ENCODE measurements at places on chromosomes 7 and 10.

- no peak for DNase-seq
Observed at GRCh38 chr7:103718482-103719061, 270.9 kb downstream of the RELN start.

DNA sequence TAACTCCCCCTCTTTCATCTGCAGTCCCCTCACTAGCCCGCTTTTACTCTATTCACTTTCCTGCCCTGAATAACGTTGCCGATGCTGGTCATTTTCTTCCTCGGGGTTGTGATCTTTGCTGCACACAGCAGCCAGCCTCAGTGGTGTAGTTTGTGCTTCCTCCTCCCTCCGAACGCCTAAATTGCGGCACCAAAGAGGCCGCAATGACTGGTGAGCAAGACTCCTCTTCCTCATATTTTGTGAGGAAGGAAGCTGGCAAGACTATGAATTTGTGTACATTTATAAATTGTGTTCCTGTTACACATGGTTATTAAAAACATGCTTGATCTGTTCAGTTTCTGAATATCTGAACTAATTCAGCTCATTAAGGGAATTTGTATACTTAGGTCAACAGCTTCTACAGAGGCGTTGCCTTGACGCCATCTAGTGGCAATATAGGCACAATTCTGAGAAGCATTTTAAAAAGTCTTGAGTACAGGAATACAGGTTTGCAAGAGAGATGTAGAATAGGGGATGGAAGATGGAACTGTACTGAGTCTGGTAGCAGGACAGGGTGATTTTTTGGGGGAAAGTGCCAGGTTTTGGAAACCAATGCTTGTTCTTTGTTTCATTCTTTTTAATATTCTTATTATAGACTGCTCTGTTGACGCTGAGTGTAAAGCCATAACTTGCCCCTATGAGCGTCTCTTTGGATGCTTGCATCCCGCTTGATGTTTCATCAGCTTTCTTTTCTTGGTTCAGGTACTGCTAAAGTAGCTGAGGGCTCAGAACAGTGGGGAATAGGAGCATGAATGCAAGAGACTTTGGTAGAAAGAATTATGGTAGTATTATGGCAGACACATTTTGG lies 4.1 kb upstream of the TAS2R5 start:
- peak; percentile 6 for DNase-seq

- DNase-seq, result no peak
Observed at GRCh38 chr7:21942955-21943354, 2.7 kb downstream of the CDCA7L start.

- DNase-seq, result no peak
Observed at GRCh38 chr7:44973610-44974401, 5.0 kb downstream of the MYO1G start.

GRCh38 chr10:48503293-48503911 lies 101.5 kb downstream of the ARHGAP22 start:
- DNase-seq, result no peak

GRCh38 chr10:90222372-90222771 lies 521.0 kb downstream of the KIF20B start:
- DNase-seq, result no peak

DNA sequence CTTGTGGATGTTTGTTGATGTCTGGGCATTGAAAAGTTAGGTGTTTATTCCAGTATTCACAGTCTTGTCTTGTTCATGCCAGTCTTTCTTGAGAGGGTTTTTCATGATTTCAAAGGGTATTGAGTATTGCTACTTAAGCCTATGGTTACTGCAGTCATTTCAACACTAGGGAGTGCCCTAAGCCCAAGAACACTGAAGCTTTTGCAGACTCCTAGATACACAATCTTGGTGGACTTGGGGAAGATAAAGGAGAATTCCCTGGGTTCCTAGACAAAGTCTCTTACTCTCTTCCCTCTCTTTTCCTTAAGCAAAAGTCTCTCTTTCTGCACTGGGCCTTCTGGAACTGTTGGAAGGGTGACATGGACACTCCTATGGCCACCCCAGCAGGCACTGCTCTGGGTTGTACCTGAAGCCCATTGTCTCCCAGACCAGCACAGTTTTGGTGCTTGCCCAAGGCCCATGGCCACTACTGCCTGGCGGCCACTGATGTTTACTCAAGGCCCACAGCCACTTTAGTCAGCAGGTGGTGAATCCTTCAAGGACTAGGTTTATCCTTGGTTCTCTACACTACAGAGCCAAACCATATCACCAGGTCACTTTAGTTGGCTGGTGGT lies 24.9 kb downstream of the SAMD9 start:
- no peak for DNase-seq

GRCh38 chr7:111678281-111678680 lies 116.0 kb upstream of the IMMP2L start:
- no peak for DNase-seq

GRCh38 chr10:132710746-132711612 lies 75.0 kb downstream of the NKX6-2 start:
- no peak for DNase-seq

GRCh38 chr10:60454336-60454735 lies 64.7 kb upstream of the ANK3 start:
- no peak for DNase-seq

DNA sequence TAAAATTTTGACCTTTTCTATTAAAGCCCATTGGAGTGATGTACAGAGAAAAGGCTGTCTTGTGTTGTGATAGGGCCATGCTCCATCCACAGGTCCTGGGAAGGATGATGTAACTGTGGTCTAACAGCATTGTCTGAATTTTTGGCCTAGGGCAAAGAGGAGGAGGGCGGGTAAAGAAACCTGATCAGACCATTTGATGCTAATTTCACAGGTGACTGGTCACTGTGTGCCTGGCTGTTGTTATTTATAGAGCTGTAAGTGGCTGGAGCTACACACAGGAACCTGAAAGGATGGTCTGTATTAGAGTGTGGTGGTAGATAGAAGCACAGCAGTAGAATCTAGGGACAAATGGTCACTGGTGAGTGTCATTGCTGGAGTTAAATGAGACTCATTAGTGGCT lies 182.1 kb downstream of the AUTS2 start:
- no peak for DNase-seq

- DNase-seq, result no peak
Observed at GRCh38 chr10:11024596-11024995, 6.9 kb downstream of the CELF2 start.

DNA sequence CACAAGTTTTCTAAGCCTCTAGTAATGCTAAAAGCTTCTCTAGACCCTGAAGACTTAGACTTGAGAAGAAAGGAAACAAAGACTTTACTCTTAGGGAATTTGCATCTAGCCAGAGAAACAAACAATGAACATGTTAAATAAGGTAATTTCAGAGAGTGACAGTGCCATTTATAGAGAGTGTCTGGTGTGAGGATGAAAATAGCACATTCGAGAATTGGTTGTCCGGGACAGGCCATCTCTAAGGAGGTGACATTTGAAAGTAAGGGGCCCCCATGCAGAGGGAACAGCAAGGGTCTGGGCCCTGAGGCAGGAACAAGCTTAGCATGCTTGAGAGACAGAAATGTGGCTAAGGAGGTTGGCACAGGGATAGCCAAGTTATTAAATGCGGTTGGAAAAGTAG lies 48.1 kb downstream of the ADAM22 start:
- no peak for DNase-seq

DNA sequence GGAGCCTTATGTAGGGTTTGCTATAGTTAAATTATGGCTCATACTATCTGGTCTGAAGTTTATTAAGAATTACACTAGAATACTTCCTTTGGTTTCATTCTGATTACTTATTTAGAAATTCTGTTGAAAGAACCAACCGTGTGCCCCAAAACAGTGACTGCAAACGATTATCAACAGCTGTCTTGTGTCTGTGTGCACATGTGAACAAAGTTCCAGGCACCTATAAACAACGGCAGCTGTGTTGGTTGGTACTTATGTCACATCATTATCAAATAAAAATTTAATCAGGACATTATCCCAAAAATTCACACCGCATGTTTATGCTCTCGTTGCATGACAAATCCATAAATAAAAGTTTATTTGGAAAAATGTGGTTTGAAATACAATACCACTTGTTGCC lies 80.6 kb downstream of the USP6NL start:
- no peak for DNase-seq

GRCh38 chr10:120517196-120517595 lies 60.2 kb downstream of the PLPP4 start:
- DNase-seq, result no peak

- no peak for DNase-seq
Observed at GRCh38 chr7:1397491-1398327, 61.6 kb downstream of the MICALL2 start.

GRCh38 chr7:71009636-71010035 lies 122.3 kb upstream of the GALNT17 start:
- no peak for DNase-seq

DNA sequence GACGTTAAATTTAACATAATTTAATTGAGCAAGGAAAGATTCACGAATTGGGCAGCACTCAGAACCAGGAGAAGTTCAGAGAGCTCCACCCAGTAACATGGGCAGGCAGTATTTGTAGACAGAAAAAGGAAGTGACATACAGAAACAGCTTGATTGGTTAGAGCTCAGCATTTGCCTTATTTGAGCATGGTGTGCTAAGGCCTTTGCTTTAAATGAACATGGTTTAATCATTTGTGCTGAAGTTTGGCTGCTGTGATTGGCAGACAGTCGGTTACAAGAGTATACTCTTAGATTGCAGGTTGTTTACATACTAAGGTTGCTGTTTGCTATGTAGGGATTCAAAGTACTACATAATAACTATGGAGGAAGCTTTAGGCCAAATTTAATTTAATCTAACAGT lies 199.2 kb downstream of the MALRD1 start:
- no peak for DNase-seq

GRCh38 chr10:7485244-7485556 lies 74.4 kb upstream of the SFMBT2 start:
- DNase-seq, result no peak

DNA sequence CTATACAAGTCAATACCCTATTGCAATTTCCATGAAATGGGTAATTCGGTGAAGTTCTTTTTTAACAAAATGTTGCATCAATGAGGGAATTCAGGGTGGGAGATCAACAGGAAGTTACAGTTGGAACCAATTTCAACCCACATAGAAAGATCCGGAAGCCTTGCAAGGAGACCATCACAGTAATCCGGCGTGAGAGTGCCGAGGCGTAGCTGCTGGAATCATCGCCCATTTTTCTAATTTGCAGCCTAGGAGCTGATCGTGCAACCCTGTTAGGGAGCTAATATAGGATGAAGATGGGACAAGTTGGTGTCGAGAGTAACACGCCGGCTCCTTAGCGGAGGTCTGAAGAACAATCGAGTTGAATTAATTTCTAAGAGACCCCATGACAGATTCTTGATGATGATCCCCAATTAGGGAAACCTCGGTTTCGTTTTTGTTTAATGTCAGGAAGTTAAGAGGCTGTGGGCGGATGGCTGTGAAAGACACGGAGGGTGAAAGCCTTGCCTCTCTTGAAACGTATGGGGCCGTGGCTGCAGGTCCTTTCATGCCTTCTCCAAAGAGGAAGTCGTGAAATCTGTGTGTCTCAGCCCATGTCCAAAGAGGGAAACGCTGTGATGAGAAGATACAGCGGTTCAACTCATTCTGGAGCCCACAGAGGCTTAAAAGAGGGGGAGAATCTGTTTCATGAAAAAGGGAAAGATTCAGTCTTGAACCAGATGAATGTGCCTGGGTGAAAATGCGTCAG lies 51.2 kb upstream of the CARD11 start:
- peak; percentile 38 for DNase-seq

- no peak for DNase-seq
Observed at GRCh38 chr10:130795819-130796218, 515.7 kb downstream of the TCERG1L start.

DNA sequence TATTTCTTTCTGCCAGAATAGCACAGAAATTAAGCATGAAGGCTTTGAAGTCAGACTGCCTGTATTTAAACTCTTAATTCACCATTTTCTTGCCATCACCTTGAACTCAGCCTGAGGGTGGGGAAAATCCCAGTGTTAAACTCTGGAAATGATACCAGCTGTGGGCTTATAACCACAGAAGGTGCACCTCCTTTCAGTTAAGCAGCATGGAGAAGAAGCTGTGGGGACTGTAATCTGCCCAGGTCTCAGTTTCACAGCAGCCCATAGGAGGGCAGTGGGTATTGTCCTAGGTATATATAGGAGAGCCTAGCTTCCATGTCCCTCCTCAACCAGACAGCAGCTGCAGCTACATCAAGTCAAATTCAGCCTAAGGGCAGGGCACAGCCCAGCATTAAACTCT lies 241.6 kb downstream of the HPSE2 start:
- no peak for DNase-seq

DNA sequence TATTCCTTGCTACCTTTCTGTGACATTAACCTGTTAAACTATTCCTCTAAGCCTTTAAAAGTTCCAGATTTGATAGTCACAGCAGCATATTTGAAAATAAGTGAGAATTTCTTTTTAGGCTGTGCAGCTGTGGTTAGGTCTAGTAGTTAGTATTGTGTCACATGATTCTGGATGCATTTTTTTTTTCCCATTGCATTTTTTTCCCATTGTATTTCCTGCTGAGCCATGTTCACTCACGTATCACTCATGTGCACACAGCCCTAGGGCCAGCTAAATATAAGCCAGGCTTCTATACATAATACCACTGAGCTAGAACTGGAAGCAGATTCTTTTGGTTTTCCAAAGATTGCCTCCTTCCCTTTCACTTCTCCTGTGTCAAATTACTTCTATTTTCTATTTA lies 37.4 kb downstream of the DNAJC9 start:
- no peak for DNase-seq
